Jurkat, Clone E6-1 (cell line): ENCODE measurements at places on chromosomes 12 and 14.

GRCh38 chr14:33727606-33728005 lies 223.3 kb downstream of the EGLN3 start:
- DNase-seq = no peak

GRCh38 chr14:99728231-99728920 lies 44.3 kb downstream of the CYP46A1 start:
- DNase-seq = no peak

DNA sequence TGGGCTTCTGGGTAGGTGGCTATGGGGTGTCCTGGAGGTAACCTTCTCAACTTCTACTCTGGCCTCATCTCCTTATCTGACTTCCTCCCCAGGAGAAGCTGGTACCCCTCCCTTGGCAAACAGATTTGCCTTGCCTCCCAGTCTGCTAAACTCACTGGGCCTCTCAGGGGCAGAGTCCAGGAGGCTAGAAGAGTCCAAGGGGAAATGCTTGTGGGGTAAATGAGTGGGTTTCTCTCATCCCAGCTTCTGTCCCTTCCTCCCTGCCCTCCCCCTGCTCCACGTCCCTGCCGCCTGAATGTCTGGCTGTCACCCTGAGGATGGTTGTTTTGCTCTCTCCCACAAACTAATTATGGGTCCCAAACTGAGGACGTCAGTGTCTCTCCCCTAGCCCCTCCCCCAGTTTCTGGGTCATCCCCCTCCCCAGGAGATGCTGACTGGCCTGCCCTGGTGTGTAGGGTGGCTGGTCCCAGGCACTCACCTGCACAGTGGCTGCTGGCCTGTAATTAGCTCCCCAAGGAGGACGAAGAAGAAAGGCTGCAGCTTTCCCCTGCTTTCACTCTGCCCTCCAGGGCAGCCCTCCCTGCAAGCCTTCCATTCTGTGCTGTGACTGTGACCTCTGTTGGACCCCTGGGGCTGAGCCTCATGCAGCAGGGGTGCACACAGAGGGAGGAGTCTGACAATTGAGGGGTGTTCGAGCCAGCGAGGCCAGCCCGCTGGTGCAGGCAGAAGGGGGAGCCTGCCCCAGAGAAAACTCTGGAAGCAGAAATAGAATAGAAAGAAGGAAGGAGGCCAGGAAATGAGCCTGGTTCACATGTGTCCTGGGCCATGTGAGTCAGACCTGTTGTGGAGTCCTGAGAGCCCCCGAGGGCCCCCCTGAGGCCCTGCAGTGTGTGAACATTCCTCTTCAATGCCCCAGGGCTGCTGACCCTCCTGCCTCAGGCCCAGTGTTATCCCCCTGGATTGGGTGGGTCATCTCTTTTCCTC lies at the start of gene LRP1-AS:
Gene LRP1-AS (minus strand): TSS at position 659 of the 984 bp plus-strand sequence.
- DNase-seq = no peak

- no peak for DNase-seq
Measured at GRCh38 chr14:44316647-44317440, 190.2 kb downstream of the FSCB start.

GRCh38 chr12:110339184-110339952 lies 58.3 kb downstream of the ATP2A2 start:
- DNase-seq = no peak

DNA sequence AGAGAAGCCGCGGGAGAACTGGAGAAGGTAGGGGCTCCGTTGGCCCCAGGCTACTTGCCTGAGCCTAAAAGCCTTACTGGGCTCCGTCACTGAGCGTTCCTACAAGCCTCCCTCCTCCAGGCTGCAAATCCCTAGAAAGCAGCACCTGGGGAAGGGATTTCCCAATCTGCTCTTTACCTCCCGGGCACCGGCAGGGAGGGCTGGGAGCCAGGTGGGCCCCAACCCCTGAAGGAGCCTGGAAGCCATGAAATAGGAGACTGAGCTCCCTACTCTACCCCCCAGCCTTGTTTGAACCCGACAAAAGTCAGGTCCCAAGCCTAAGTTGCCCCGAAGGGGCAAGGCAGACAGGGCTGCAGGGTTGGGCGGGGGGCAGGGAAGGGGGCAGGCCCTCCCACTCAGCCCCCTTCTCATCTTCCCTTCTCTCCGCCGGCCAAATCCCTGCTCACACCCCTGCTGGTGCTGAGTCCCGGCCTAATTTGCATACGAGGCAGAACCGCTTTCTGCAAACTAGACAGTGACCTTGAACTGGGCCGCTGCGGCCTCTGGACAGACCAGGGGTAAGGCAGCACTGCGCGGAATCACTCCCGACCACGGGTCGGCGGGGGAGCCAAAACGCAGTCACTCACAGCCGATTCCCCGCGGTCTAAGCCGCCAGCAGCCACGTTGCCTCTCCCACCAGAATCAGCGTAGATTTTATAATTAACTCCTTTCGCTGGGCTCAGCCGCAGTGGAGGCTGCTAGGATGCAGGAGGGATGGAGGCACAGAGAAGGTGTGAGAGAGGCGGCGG lies 3.7 kb upstream of the HOXC12 start:
- no peak for DNase-seq
